ENCODE measurements at places on chromosomes 3 and 15.

DNA sequence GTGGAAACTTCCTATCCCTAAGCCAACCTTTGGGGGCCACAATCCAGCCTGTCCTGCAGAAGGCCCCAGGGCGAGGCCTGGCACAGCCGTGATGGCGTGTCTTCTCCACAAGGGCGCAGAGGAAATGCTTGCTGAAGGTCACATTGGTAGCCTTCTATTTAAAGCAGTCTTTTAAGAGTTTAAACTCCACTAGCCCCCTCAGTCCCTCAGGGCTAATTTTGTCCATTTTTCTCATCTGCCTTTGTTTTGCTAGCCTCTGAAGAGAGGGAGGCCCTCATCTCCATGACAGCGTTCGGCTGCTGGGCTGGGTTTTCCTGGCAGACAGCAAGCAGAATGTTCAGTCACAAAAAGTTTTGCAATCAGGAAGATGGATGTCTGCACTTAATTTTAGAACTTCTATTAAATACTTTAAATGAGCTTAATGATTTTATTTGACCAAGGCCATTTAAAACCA is 40.8 kb downstream of the RARB start:
- DNase-seq = no peak

- DNase-seq = no peak
Observed at GRCh38 chr15:37037071-37037655, 63.2 kb downstream of the MEIS2 start.

GRCh38 chr15:75031848-75032247 is 8.5 kb downstream of the PPCDC start:
- peak; percentile 7 for DNase-seq

DNA sequence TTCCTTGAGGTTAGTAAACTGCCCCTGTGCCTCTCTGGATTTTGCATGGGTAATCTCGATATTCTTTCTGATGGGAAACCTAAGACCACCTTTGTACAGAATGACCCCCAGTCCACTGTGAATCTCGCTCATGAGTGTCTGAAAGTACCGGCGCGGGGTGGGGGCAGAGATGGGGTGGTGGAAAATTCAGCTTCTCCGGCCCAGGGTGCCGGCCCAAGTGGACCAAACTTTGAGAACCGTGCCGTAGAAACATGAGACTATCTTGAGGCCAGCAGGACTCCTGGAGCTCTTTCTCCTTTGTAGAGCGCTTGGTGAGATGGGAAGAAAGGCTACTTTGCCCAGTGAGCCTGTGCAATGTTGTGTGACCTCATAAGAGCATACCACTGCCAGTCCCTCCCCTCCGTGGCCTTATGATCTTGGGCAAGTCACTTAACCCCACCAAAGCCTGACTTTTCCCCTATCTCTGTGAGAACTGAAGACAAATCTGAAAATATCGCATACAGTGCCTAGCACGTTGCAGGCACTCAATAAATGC is 40.4 kb upstream of the VEPH1 start:
- DNase-seq = no peak

GRCh38 chr15:67999320-68000100 is 54.6 kb upstream of the PIAS1 start:
- no peak for DNase-seq

DNA sequence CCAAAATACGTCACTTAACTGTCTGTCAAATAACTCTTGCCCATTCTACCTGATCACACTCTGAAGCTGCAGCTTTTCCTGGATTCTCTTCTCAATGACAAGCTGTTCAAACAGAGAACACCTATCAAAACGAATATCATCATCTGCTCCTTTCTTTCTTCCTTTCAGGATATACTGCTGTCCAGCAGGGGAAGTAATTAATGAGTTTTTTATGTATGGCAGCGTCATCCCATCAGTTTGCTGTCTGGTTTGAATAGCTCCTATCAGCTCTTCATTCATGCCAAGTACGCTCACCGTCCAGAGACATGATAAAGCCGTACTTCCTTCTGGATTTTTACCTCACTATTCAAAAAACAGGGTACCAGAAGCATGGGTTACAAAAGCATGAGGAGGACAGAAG is at the start of gene CHRM5:
CHRM5 (plus strand) TSS at position 274 of the 400 bp plus-strand sequence. CDS start 94,221 bp downstream, outside the sequence.
- DNase-seq = no peak

GRCh38 chr3:39189150-39189958 is 3.0 kb downstream of the XIRP1 start:
- DNase-seq = no peak

DNA sequence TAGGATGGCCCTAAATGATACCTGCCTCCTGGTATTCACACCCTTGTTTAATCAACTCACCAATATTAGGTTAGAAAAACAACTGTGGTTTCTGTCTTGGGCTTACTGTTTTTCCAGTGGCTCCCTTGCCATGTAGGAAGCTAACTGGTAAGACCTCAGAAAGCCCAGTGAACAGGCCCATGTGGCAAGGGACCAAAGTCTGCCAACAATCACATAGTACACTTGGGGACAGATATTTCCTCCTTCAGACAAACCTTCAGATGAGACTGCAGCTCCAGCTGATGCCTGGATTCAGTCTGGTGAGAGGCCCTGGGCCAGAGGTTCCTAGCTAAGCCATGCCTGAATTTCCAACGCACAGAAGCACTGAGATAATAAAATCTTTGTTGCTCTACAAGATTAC is 96.1 kb downstream of the GSK3B start:
- no peak for DNase-seq

DNA sequence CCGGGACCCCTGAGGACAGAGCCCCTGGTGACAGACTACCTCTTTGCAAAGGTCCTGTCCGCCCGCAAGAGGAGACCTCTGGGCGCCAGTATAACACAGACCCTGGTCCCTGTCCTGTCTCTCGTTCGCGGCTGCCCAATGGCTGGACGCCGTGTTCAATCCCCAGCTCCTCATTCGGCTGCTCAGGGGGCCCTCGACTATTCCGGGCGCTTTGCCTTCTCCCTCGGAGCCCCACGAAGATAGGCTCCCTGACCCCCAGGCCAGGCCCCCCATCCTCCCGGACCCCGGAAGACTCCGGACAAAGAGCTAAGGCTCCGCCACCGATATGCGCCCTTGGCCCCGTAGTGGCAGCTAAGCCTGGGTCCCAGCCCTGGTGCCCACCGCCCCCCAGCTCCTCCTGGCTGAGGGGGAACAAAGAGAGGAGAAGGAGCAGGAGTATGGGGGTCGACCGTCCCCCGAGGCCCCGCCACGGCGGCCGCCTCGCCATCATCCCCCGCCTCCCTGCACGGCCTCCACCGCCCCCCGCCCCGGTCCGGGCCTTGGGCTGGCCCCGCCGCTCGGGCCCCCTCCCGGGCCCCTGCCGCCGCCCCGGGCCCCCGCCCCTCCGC is 437 bp downstream of the CELSR3 start:
- DNase-seq = no peak

DNA sequence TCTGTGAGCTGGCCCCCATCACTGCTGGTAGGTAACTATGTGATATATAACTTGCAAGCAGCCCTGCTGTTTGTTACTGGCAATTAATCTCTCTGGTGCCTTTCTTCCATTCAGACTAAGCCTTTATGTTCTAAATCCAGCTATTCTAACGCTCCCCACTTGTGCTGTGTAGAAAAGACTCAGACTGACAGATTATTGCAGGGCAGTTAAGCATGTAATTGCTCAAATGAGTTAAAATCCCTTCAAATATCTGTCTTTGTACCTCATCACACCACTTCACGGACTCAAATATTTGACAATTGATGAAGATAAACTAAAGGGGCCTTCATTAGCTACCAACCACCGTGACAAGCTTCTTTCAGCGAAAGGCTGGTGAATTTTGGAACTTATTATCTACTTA is 416.2 kb downstream of the NR2F2 start:
- no peak for DNase-seq

GRCh38 chr3:54550221-54550977 is 377.5 kb downstream of the LRTM1 start:
- no peak for DNase-seq

DNA sequence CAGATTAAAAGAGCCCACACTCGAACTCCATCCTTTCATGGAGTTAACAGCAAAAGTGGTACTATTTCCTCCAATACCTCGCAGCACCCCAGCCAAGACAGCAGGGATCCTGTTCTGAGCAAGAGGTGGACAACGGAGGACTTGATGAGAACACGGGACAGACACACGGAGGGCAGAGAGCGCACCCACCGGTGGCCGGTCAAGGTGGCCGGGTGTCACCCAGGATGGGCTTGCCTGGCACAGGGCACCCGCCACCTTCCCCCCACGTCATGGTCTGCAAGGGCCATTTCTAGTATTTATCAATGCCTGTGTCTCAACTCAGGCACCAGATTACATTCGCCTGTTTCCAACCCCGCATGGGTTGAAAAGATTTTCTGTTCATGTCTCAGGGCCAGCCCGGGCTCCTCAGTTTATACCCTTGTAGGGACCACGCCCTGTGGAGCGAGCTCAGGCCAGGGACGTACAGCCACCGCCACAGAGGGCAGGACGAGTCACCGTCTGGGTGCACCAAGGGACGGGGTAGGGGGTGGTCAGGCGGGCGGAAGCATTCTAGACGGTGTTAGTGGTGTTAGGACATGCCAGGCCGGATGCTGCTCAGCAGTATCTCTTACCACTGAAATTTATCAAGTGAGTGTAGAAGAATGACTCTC is 64.2 kb downstream of the CYFIP1 start:
- DNase-seq = no peak

- no peak for DNase-seq
Observed at GRCh38 chr3:11001658-11002021, 9.1 kb downstream of the SLC6A1 start.

- DNase-seq = no peak
Observed at GRCh38 chr15:63611177-63611576, 14.0 kb downstream of the FBXL22 start.

GRCh38 chr3:61928039-61928438 is 366.7 kb downstream of the PTPRG start:
- DNase-seq = no peak

DNA sequence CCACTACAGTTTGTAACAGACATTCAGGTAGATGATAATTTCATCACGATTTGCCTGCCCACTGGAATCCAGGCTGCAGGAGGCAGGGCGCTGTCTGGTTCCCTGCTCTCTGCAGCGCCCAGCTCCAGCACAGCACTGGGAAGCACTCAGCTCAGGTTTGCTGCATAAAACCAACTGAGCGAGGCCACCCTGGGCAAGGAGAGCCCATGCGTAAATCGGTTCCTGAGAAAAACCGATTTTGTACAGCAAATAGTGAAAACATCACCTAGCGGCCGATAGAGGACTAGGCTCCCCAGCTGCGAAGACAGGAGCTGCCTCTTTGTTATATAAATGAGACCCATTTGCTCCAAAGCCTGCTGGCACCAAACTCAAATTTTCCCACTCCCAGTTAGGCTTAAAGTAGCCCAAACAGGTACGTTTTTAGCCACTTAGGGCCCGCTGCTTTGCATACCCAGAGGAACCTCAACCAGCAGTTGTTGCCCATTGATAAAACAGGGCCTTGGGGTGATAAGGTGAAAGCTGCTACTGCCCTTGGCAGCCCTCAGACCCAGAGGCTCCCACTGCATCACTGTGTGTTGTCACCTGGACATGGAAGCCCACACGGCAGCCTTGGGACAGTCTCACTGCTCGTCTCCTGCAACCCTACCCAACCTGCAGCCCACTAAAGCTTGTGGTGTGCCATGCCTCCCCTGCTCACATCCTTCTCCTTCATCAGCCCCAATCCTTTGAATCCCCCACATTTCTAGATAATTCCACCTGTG is 47.5 kb downstream of the ALDH1L1 start:
- no peak for DNase-seq

GRCh38 chr15:90523373-90523772 is 6.3 kb upstream of the CRTC3 start:
- no peak for DNase-seq

GRCh38 chr3:145628211-145628610 is 532.8 kb downstream of the PLOD2 start:
- DNase-seq = no peak

- no peak for DNase-seq
Observed at GRCh38 chr3:57086201-57086600, 25.7 kb downstream of the SPATA12 start.

DNA sequence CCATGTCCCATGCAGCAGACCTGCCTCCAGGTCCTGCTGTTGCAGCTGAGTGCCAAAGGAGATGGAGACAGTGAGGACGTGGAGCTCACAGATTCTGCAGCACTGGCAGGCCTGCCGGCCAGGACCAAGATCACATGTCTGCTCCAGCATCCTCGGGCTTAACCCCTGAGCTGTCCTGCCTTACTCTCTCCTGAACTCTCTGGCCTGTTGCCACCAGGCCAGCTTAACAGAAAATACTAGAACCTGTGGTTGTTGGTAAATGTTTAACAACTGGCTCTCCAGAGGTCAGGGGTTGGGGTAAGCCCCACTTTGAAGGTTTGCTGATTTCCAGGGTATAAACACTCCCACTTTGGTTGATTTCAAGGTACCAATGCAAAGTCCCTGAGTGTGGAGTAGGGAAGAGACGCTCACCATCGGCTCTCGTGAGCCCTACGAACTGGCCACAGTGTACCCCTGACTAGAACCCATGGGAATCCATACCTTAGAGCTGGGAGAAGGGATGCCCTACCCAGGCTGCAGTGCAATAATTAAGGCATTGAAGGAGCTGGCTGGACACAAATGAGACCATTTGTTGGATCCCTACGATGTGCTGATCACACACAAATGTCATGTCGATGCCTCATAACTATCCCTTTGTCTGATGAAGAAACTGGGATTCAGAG is 147.9 kb downstream of the OR4M2 start:
- DNase-seq = no peak

- no peak for DNase-seq
Observed at GRCh38 chr3:25151281-25151902, 276.7 kb upstream of the RARB start.
